ENCODE measurements at places on chromosomes 3 and 15.

- DNase-seq: no peak
These were observed 26.7 kb downstream of the SYNM start for GRCh38 chr15:99131441-99132023.

GRCh38 chr15:87268675-87269074, 987.9 kb downstream of the NTRK3 start:
- no peak for DNase-seq

- DNase-seq: no peak
These were observed 9.8 kb downstream of the HEG1 start for GRCh38 chr3:125045965-125046364.

DNA sequence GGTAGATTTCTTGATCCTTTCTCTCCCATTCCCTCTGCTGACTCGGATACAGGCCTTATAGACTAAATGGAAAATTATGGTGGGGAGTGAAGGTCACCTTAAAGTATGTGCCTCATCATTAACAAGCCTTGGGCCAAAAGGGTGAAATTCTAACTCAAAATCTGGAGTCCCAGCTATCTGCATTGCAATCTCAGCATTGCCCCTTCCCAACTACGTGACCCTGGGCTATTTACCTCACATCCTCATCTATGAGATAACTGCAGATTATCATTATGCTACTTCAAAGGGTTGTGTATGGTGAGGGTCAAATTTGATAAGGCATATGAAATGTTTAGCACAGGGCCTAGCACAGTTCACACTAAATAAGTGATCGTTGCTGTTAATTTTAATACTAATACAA, 147.7 kb downstream of the WNT5A start:
- DNase-seq: no peak

DNA sequence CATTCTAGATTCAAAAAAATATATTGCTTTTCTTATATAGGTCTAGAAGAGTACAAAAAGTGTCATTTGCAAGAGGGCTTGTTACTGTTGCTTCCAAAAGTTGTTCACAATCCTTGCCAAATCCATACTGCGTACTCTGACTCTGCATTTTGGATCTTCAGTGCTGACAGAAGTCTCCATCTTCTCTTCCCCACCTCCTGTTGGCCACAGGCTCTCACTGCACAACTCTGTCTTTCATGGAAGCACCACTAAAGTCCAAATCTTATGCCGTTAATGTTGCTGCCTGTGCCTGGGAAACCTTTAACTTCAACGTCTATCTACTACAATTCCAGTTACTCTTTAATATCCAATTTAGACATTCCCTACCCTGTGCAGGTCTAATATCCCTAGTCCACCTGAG, 419.9 kb downstream of the NR2F2 start:
- DNase-seq: no peak

DNA sequence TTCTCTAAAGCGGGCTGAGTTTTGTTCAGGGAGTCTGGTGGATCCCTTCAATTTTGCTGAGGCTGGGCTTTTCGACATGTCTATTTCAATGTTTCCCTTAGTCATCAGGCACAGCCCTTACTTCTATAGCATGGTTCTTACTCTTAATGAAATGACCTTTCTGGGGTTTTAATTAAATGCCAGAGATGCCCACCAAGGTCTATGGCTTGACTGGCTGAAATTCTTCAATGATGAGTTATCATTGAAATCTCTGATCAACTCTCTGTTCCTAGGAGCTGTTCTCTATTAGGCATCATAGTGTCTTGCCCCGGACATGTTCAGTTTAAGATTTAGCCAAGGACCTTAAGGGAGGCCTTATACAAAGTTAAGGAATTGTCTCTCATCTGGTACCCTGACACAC, 33.4 kb upstream of the KBTBD12 start:
- no peak for DNase-seq

DNA sequence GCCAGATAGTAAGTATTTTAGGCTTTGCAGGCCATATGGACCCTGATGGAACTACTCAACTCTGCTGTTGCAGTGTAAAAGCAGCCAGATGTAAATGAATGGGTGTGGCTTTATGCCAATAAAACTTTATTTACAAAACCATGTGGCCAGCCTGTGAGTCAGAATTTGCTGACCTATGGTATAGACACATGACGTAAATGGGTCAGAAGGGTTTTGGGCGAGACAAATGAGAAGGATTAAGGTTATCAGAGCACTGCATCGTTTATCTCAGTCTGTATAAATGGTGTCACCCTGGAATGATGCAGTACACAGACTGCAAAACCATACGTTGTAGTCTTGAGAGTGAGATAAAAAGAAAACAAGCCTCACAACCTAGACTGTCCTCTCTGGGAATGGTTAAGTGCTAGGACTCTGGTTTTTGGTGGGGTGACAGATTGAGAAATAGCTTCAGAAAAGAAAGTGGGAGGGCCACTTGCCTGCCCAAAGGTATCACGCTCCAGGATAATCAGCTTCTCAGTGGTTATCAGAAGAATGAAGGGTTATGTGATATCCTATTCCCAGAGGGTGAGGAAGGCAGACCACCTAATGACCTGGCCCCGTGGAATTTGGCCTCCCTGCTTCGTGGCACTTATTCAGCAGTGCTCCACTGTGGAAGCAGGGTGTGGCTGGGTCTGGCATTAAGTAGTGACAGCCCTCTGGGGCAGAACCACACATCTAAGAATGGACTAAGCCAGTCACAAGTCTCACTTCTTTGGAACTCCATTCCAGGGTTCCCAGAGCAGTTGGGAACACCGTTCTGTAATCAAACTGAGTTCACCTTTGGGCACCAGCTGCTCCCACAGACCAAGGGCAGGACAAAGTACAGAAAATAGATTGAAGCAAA, 46.1 kb downstream of the ABHD5 start:
- DNase-seq: no peak

DNA sequence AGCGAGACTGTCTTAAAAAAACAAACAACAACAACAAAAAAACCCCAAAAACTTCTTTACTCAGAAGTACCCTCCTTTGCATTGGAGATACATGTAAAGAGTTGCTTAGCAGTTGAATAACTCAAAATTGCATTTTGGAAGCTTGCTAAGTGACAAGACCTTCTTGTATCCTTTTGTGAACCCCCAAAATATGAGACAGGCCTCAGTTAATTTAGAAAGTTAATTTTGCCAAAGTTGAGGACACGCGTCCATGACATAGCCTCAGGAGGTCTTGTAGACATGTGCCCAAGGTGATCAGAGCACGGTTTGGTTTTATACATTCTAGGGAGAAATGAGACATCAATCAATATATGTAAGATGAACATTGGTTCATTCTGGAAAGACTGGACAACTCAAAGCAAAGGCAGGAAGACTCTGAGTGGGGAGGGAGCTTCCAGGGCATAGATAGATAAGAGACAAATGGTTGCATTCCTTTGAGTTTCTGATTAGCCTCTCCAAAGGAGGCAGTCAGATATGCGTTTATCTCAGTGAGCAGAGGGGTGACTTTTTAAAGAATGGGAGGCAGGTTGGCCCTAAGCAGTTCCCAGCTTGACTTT, 1.7 kb upstream of the ARF4 start:
- DNase-seq: no peak

DNA sequence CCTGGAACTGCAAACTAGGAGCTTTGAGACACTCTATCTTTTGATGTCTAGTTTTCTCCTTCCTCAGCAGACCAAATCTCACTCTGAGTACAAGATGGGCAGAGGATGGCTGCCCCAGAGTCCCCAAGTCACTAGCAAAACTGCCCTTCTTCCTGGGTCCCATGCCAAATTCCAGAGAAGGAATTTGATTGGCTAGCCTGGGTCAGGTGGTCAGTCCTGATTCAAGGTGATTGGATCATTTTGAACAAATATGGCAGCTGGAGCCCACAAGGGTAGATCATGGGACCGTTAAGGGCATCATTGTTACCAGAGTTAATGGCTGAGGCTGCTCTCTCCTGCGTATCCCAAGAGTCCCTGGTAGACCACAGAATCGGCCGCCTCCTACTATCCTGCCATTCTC, 21.7 kb downstream of the SLC6A1 start:
- no peak for DNase-seq

DNA sequence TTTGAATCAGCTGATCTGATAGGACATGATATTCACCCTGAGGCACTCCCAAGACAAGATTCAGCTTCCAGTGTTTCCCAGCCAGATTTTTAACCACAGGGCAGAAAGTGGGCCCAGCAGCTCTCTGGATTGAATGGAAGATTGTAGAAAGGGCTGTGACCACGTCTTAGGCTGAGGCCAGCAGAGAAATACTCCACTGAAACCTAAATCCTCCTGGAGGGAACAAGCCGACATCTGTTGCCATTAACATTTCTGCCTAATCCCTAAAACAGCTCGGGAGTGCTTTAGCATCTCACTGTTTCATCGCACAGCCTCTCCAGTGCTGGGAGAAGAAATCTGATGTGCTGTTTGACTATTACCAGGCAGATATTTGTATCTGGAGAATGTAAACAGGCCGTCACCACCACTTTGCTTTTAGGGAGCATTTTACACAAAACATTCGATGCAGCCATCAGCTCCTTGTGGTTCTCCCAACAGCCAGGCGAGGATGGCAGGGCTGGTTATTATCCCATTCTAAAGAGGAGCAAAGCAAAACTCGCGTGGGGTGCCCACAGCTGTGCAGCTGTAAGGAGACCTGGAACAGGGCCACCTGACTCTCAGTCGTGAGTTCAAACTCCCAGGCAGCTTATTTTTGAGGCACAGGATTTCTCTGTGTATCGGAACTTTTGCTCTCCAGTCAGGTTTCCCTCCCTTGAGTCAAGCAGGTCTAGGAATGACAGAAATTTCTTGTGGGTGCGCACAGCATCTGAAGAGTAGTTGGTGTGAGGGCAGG, 117.4 kb downstream of the LIPC start:
- DNase-seq: no peak

- peak; percentile 10 for DNase-seq
These were observed 225.1 kb downstream of the SNRPN start for GRCh38 chr15:25179673-25180511.
